OCI-LY7 (cell line): ENCODE measurements at places on chromosomes 3 and 15.

GRCh38 chr15:60721257-60721626, 242.3 kb upstream of the ICE2 start:
- no peak for DNase-seq

DNA sequence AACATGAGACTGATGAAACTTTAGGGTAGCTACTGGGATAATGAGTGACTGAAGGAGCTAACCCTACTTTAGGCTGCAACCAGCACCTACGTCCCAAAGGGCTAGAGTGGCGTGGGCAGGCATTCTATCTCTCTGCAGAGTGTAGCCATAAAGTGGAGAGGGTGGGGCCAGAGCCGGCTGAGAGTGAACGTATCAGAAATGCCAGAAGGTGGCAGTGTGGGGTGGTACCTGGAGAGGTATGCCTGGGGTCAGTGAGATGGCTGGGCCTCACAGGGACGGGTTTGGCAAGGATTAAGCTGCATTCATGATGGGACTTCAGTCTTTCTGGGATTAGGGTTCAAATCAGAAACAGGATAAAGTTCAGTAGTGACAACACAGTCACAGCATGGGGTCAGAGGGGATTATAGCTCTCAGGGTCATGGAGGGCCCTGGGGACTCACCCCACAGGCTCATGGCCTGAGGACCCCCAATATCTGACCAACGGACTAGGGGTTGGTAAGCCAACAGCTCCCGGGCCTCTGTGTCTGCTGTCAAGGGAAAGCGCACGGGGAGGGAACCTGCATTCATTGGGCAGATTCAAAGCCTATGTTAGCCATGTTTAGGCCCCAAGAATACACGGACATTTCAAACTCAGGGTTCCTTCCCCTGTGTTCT, 86.5 kb upstream of the FOXB1 start:
- peak; percentile 53 for DNase-seq

GRCh38 chr3:143970773-143971358, 757 bp upstream of the DIPK2A start:
- peak; percentile 71 for DNase-seq

DNA sequence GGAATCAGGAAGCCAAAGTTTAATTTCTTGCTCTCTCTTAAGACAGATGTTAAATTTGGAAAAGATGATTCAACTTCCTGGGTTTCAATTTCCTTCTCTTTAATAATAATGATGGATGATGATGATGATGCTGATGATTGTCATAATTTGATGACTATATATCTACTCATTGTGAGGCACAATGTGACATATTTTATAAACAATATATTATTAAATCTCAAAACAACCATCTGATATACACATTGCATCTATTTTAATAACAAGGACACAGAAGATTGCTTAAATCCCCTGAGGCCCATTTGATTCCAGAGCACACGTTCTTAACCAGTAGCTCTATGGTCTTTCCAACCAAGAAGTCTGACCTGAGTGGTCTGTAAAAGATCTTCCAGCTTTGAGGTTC, 124.0 kb downstream of the CNTN6 start:
- no peak for DNase-seq

DNA sequence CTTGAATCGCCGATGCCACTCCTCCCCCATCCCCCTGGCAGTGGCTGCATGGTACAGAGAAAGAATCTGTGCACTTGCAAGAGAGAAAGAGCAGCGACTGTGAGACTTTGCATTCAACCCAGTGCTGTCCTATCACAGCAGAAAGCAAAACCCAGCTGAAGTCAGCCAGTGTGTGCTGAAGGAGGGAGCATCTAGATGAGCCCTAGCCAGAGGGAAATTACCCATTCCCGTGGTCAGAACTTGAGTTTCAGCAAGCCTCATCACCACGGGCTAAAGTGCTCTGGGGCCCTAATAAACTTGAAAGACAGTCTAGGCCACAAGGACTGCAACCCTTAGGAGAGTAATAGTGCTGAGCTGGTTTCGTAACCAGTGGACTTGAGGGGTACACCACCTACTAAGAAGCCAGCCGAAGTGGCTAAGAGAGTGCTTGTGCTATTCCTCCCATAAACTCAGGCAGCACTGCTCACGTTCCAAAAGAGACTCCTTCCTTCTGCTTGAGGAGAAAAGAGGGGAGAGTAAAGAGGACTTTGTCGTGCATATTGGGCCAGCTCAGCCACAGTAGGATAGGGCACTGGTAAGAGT, 15.2 kb upstream of the PIK3R4 start:
- no peak for DNase-seq

- no peak for DNase-seq
These were observed 94.8 kb downstream of the CADM2 start for GRCh38 chr3:85053626-85054025.

- DNase-seq: no peak
These were observed 13.6 kb downstream of the HAPLN3 start for GRCh38 chr15:88881775-88882174.

GRCh38 chr3:178325330-178325729, 210.9 kb upstream of the KCNMB2 start:
- DNase-seq: no peak

GRCh38 chr3:157176934-157177333, 17.0 kb upstream of the CCNL1 start:
- DNase-seq: no peak

- DNase-seq: no peak
These were observed 178.4 kb downstream of the ARRDC4 start for GRCh38 chr15:98138910-98139309.

DNA sequence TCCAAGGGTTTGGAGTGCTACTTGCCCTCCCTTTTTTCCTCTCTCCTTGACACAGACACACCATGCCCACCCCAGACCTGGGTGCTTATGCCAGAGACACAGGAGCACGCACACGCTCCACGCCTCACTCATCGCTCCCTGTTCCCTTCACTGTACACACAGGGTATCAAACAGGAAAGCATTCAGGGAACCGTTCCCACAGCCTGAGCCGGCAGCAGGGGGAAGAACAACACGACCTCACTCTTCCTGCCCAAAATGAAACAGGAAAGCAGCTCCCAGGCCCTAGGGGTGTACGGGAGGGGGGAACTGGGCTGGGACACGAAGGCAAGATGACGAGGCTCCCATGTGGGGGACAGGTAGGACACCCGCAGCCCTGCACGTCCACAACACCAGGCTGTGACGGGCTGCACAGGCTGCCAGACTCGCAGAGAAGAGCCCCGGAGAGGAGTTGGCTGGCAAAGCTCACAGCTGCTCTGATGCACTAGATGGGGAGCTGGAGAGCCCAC, 11.2 kb downstream of the DLL4 start:
- no peak for DNase-seq

DNA sequence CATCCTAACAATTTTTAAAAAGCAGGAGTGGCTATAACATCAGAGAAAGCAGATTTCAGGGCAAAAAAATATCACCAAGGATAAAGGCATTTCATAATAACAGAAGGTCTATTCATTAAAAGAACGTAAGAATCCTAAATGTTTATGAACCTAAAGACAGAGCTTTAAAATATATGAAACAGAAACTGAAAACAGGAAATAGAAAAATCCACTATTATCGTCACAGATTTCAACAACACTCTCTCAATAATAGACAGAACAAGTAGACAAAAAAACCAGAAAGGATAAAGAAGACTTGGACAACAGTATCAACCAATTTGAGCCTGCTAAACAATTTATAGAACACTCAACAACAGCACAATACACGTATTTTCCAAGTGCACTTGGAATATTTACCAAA, 71.4 kb downstream of the FBXL22 start:
- peak; percentile 4 for DNase-seq

DNA sequence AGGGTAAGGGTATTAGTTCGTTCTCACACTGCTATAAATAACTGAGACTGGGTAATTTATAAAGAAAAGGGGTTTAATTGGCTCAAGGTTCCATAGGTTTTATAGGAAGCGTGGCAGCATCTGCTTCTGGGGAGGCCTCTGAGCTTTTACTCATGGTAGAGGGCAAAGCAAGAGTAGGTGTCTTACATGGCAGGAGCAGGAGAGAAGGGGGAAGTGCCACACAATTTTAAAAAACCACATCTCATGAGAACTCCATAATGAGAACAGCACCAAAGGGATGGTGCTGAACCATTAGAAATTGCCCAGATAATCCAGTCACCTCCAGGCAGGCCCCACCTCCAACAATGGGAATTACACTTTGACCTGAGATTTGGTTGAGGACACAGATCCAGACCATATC, 12.2 kb downstream of the RNF111 start:
- no peak for DNase-seq

DNA sequence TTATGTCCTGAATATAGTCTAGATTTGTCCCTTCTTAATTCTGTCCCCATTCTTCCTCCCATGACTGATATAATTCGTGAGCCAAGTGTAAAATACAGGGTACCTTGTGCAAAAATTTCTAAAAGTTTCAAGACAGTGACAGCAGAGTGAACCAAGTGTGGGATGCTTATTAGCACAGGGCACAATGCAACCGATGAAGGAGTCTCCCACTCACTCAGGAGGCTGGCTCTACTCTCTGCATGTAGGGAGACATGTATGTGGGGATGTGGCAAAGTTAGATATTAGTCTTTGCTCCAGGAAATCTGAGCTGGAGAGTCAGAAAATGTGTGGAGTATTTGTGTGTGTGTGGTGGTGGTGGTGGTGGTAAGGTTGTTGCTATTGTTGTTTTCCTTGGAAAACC, 305.9 kb downstream of the CHL1 start:
- DNase-seq: no peak
